CD4-positive, alpha-beta memory T cell (primary cell): ENCODE measurements at places on chromosomes 5 and 9.
A peak's percentile ranks its signal among the peaks of the same experiment; 100 is the strongest.

GRCh38 chr5:97076098-97076497 lies 66.3 kb downstream of the LIX1 start:
- no peak for DNase-seq

- no peak for DNase-seq
Observed at GRCh38 chr5:172525996-172526360, 71.7 kb upstream of the SH3PXD2B start.

DNA sequence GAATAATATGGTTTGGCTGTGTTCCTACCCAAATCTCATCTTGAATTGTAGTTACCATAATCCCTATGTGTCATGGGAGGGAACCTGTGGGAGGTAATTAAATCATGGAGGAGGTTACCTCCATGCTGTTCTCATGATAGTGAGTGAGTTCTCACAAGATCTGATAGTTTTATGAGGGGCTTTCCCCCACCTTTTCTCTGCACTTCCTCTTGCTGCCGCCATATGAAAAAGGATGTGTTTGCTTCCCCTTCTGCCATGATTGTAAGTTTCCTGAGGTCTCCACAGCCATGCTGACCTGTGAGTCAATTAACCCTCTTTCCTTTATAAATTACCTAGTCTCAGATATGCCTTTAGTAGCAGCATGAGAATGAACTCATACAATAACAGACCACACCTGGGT lies 63.7 kb upstream of the PRR16 start:
- no peak for DNase-seq

GRCh38 chr5:135114759-135115158 lies 80.7 kb upstream of the PITX1 start:
- no peak for DNase-seq

DNA sequence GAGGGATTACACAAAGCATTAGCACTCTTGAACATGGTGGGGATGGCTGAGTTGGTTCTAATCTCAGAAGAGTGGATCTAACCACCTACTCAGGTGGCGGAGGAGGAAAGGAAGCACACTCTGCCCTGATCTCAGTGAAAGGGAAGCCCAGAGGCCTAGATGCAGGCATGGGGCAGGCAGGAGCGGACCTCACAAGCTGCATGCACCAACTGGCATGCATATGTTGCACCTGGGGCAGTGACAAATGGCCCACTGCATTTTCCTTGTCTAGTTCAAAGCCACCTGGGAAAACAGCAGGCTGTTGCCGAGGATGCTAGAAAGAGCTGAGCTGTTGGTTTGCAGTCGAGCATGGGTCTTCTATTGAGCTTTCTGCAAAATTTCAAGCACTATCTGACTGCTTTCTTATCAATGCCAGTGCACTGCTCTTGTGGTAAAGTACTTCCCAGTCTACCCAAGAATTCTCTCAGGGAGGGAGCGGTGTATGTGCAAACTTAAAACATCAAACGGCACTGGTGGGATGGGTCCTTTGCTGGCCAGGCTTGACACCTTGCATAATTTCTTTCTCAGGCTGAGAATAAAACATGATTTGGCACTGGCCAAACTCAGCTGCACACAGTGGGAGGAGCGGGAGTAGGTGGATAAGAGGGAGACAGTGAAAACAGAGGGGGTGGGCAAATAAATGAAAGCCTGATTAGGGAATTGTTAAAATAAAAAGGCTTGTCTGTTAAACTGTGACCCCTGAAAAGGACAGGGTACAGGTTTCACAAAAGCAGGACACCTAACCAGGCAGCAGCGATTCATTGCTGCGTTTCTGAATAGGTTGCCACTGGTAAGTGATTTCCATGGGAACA lies 108.9 kb downstream of the MARCHF3 start:
- DNase-seq = no peak

GRCh38 chr9:18982262-18982620 lies 50.8 kb downstream of the SAXO1 start:
- DNase-seq = no peak

DNA sequence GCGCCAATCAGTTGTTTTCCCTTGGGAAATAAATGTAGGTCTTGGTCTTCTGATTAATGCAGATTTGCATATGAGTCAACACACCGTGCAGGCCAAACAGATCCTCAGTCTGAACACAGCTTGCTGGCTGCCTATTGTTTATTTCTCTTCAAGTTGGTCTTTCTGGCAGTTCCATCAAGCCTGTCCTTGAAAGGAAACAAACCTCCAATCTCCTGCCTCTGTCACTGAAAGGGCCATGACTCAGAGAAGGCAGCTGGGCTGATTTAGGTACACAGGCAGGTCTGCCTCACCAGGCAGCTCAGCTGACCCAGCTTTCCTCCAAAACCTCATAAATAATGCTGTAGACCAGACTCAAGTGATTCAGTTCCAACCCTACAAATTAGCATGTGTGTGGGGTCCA lies 175.9 kb downstream of the MAN2A1 start:
- DNase-seq = no peak

- DNase-seq = no peak
Observed at GRCh38 chr5:156587012-156587411, 260.0 kb downstream of the SGCD start.

- no peak for DNase-seq
Observed at GRCh38 chr5:179614745-179615144, 8.7 kb downstream of the HNRNPH1 start.

- DNase-seq = no peak
Observed at GRCh38 chr5:157665467-157666070, 5.8 kb upstream of the C5orf52 start.

DNA sequence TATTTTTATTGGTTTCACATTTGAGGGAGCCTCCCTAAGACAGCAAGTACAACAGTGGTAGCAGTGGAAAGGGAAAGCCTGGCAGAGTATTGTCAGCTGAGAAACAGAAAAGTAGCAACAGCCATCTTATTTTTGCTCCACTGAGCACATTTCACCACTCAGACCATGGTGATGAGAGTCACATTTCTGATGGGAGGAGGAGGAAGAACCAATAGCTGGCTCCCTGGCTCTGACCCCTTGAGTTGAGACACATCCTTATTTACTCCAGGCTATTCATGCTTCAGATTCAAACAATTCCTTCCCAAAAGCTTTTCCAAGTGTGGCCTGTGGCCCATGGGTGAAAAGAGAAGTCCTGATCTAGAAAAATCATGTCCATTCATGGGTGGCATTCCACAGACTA lies 236.3 kb downstream of the ARHGAP26 start:
- DNase-seq = no peak

GRCh38 chr9:114372921-114373448 lies 14.8 kb downstream of the AKNA start:
- DNase-seq = peak; percentile 89

DNA sequence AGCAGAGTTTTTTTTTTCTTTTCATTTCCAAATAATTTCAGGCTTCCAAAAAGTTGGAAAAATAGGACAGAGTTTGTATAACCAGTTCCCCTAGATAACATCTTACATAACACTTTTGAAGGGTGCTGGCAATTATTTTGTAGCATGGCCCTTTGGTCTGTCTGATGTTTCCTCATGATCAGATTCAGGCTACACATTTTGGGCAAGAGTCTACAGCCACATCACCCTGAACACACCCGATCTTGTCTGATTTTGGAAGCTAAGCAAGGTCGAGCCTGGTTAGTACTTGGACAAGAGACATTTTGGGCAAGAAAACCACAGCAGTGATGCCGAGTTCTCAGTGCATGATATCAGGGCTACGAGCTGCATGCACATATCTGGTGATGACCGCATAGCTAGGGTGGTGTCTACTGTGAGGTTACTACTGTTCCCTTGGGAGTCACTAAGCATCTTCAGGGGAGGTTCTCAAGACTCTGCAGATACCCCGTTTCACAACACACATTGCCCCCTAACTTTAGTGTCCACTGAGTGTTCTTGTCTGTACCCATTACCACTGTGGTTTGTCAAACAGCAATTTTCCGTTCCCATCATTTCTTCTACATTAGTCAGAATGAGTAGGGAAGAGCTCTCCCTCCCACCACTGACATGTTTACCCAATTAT lies 86.2 kb downstream of the TTC39B start:
- DNase-seq = no peak

GRCh38 chr5:180040287-180041214 lies 31.0 kb downstream of the RNF130 start:
- DNase-seq = no peak

- DNase-seq = no peak
Observed at GRCh38 chr5:54886866-54887265, 98.5 kb downstream of the ESM1 start.

- DNase-seq = no peak
Observed at GRCh38 chr5:150134198-150134588, 21.5 kb downstream of the PDGFRB start.

- no peak for DNase-seq
Observed at GRCh38 chr9:111294691-111295451, 35.2 kb downstream of the OR2K2 start.

DNA sequence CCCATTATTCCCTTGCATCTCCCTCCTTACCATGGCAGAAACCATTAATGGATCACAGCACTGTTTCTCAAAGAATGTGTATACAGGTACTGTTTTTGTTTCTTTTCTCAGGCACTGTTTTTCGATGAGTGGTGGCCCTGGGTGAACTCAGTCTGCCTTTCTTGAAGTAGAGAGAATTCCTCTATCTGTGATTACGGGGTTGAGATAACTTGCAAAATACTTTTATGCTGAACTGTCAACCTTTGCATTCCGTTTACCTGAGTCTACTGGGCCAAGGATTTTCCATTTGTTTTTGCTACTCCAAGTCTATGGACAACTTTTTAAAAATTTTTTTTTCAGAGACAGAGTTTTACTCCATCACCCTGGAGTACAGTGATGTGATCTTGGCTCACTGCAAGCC lies 82.7 kb upstream of the CLINT1 start:
- DNase-seq = no peak

- DNase-seq = no peak
Observed at GRCh38 chr9:128120061-128120740, 7.3 kb downstream of the PTGES2 start.
